ENCODE measurements at places on chromosomes 3 and 15.

DNA sequence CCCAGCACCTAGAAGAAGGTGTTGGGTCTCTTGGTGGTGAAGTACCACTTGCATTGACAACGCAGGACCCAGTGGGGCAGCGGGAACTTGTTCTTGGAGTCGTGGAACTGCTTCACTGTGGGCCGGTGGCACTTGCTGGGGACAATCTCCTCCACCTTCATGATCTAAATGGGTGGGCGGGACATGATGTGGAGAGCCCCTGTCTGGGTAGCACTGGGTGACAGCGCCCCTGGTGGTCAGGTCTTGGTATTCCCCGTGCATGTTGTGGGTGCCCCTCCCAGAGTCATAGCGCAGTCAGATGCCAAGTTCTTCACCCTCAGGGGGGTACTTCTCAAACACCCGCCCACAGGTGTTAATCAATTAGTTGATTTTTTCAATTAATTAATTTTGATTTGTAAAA is 60.2 kb downstream of the AGBL1 start:
- DNase-seq, result no peak

DNA sequence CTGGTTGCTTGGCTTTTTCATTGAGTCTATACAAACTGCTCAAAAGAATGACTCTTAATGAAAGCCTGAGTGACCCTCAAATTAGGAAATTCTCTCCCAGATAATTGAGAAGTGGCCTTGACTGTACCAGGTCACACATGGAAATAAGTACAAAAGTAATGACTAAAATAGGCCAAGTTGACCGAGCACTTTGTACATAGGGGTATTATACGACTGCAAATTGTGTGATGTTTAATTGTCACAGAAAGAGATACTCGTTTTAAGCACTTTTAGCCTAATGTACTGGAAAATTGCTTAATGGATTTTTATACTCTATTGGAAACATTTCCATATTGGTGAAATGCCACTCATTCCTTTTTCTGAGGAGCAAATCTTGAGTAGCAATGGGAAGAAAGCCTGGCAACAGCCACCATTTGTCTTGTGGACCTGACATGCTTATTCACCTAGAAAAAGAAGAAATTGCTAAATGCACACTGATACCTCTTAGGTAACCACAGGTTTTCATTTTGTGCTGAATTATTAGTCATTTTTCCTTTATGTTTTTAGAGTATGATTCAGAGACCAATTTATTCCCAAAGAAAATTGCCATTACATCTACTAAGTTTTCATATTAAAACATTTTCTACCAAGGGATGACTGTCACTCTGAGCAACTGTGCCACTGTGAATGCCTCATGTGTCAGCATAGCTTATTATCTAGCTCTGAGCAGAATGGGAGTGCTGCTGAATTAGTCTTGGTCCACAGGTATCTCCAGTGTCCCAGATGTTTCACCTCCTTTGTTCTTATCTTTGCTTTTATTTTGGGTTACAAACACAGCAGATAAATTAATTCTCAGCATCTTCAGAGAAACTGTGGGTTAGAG is 8.9 kb upstream of the PXK start:
- no peak for DNase-seq

DNA sequence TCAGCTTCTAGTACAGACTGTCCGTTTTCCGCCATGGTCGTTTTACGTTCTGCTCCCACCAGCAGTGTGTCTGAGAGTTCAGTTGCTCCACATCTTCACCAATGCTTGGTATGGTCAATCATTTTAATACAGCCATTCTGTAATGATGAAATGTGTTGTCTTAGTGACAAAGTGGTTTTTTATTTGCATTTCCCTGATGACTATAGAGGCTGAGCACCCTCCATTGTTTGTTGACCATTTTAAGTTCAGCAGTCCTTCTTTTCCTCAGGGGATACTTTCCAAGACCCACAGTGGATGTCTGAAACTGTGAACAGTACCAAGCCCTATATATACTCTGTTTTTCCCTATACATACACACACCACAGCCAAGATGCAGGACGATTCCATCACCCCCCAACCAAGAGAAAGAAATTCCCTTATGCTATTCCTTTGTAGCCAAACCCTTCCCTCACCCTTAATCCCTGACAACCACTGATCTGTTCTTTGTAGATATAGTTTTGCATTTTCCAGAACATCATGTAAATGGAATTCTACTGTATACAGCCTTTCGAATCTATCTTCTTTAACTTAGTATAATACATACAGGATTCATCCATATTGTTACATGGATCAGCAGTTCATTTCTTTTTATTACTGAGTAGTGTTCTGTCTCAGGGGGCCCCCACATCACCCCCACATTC is 55.9 kb downstream of the C3orf20 start:
- no peak for DNase-seq

DNA sequence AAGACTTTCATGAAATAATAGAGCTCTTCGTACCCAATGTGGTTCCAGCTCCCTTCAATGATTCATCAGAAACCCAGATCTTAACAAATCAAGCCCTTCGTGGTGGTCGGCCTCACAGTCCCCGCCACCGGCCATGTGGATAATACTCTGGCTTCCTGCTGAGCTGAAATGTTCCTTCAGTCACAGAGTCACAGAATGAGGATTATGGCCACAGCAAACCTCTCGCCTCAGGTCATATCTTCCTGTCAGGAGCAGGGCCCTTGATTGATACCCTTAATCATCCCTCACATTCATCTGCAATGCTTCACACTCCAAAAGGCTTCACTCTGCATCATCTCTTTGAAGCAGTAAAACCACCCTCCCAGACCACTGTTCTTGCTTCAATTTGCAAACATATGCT is 452.6 kb downstream of the OCA2 start:
- no peak for DNase-seq

DNA sequence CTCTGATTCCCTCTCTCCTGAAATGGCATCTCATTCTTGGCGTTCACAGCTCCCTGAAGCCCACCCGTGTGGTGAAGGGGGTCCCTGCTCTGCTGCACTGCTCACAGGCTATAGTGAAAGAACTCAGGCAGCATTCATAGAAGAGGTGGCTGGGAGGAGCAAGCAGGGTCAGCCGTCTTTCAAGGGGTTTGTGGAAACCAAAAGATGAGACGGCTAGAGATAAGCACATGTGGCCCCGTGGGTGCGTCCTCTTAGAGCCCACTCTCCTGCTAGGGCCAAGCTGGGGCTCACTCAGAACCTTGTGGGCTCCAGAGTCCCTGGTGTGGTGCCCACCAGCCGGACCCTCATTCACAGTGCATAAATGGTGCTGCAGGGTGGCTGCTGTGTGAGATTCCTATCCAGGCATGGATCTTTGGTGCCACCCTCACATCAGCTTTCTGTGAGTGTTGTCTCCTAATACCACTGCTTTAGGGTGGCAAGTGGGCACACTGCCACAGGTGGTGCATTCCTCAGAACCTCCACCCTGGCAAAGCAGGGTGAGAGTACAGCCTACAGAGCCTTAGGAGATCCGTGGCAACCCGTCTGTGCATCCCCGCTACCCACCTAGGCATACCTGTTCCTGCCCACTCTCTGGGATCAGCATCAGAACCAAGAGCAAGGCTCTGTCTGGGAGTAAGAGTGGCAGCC is 11.2 kb upstream of the SEMA4B start:
- no peak for DNase-seq

DNA sequence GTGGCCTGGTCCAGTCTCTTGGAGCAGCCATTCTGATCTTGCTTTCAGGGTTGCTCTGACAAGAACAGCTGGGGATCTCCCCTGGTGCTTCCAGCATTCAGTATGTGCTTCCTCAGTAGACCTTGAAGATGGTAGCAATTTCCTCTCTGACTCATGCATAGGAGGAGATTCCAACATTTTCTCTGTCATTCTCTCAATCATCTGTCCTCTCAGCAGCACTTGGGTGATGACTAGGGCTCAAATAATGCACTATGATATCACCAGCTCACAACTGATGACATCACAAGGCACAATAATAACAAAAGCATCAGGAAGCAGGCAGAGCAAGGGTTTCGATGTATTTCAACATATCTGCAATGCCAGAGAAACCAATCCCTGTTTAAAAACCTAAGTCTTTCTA is 52.7 kb downstream of the NFKBIZ start:
- no peak for DNase-seq

DNA sequence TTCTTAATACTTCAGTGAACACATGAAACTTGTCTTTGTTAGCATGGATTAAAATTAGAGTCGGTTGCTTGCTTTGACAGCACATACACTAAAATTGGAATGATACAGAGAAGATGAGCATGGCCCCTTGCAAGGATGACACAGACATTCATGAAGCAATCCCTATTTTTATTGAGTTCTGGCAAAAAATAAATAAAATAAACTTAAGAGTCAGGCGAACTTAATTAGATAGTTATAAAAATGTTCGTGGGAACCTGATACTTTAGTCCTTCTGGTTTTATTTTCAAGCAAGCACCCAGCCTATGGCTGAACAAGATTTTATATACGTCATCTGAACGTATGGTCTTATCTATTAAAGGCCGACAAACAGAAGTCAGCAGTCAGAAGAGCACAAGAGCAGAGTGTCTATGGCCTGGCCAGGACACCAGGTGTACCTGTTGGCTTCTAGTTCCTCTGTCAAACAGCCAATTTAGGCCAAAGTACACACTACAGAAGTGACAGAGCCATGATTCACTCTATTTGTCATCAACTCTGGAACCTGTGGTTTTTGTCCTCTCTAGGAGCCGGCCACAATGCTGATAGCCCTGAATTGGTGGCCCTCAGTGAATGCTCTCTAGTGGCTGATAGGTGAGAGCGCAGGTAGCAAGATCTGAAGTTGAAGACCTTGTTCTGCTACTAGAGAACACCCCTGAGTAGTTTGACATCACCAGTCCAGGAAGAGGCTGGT is 64.3 kb downstream of the LEO1 start:
- no peak for DNase-seq
